PC-3 (cell line): ENCODE measurements at places on chromosomes 2 and 18.

- DNase-seq = no peak
Measured at GRCh38 chr2:66899648-66900047, 464.7 kb downstream of the MEIS1 start.

DNA sequence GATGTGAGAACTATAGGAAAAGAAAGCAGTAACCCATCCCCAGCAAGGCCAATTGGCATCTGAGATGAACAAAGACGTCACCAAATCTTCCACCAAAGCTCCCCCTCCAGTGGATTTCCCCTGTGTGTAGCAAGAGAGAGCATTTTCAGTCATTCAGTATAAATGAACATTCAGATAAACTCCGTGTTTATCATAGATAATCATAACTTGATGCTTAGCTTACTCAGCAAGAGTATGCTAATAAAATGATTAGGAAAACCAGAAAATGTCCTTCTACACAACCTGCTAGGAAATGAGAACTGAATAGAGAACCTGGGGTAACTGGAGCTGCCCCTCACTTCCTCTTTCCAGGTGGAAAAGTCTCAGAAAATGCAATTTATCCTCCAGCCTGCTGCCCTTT lies 198.0 kb upstream of the CCDC150 start:
- DNase-seq = no peak

GRCh38 chr2:63506320-63506719 lies 82.0 kb downstream of the WDPCP start:
- no peak for DNase-seq

DNA sequence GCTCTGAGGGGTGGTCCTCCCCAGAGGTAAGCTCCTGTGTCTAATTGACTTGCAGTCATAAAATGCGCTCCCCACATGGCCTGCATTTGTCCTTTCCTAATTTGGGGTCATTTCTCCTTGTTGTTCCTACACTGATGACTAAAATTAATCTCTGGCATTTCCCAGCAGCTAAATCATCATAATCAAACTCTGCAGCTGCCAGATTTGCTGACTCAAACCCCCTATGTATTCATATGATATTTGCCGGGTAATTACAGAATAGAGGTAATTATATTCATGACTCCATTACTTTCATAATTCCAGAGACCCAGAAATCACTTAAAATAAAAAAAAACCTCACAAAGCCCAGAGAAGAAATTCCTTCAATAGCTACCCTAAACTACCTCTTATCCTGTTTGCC lies 331.4 kb upstream of the KLHL29 start:
- DNase-seq = no peak

GRCh38 chr18:4107049-4107467 lies 348.0 kb downstream of the DLGAP1 start:
- no peak for DNase-seq
